ENCODE measurements at places on chromosomes 12 and 14.
A peak's percentile ranks its signal among the peaks of the same experiment; 100 is the strongest.

- DNase-seq, result no peak
Observed at GRCh38 chr14:23567186-23568020, at the start of gene AP1G2. Gene AP1G2, minus strand, starts transcription at chr14:23567791. Its CDS starts 477 bp downstream, at chr14:23567314.

GRCh38 chr12:109892748-109893147 is 7.3 kb upstream of the TCHP start:
- no peak for DNase-seq

GRCh38 chr12:28459481-28459880 is 269.2 kb downstream of the CCDC91 start:
- no peak for DNase-seq

DNA sequence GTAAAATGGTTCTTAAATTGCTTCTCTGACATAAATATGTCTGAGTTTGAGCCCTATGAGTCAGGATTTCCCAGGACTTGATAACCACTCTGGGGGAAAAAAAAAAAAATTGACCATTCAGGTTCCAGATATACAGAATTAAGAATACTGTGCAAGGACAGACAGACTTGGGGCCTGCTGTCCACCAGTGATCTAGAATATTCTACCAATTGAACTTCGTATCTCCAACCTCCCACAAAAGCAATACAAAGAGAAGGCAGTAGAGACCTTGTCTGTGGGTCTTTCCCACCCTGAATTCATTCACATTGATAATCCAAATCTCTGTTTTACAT is 4.1 kb downstream of the SINHCAF start:
- peak; percentile 51 for DNase-seq

- no peak for DNase-seq
Observed at GRCh38 chr14:103943673-103944072, 1.3 kb upstream of the RD3L start.

GRCh38 chr12:131103669-131104462 is 150.2 kb downstream of the ADGRD1 start:
- DNase-seq, result no peak

DNA sequence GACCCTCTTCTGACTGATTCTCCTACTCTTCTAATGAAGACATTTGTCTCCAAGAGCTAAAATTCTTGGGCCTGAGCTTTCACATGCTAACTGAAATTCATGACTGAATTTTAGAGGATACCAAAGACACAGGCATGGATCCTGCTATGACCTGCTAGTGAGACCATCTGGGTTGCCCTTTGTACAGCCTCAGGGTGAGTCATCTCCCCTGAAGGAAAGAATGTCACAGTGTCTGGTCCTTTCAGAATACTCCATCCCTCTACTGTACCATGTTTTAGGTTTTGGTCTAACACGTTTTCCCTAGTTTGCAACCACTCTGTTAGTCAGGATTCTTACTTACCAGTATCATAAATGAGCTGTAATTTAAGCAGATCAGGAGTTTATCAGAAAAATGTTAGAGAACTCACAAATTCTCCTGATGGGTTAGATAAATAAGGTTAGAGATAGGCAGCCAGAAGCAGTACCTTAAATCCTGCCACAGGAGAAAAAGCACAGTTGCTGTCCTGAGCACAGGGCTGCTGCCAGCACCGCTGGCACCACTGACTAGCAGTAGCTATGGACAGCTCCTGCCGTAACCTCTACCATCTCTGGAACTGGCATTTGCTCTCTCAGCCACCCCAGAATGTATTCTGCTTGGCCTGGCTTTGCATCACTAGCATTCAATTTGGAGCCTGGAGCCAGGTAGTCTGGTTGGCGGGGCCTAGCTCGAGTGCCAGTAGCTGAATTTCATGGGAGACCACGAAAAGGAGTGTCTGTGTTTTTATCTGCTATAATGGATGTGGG is 127.6 kb downstream of the ANO6 start:
- peak; percentile 39 for DNase-seq

DNA sequence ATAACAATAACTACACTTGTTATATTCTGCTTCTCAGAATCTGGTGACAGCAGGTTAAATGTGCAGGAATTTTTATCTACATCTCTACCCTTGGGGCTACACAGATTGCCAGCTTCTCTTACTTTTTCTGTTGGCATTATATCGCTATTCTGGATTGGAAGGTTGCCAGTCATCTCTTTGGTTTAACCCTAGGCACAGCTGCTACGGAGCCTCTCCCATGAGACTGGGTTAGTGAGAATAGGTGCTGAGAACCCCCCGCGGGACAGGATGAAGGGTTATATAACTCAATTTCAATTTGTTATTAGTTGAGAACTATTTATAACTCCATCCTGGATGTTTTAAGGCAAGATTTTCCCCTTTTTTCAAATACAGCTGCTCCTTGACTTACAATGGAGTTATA is 73.1 kb downstream of the ACADS start:
- no peak for DNase-seq

DNA sequence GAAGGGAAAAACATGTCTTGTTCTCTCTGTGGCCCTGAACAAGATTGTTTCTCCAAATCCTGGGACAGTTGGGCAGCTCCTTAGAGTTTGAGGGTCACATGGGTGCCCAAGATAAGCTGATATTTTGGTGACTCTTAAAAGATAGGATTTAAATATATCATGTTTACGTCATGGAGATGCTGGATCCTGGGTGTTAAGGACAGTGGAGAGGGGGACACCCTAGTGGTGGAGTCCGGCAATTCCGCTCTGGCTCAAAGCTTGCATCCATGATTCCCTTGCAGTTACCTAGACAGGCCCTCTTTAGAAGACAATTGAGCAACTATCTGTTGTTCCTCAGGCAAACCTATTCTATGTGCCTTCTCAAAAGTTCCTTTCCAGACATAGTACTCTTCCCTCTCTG is 101.8 kb downstream of the CMKLR1 start:
- no peak for DNase-seq

- no peak for DNase-seq
Observed at GRCh38 chr12:39619316-39619659, 315 bp downstream of the ABCD2 start.

DNA sequence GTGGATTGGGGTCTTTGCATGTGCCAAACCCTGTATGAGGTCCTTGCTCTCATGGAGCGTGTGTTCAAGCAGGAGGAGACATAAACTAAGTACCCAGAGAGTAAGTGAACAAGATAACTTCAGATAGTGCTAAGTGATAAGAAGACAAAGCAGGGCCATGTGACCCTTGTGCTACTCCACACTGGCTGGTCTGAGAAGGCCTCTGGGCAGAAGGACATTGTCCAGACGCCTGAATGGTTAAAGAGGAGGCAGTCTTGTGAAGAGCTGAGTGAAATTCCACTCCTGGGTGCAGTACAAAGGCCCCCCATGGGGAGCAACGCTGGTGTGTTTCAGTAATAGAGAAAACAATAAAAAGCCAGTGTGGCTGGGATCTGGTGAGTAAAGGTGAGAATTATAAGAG is 93.3 kb upstream of the RIC8B start:
- DNase-seq, result no peak

- no peak for DNase-seq
Observed at GRCh38 chr14:68898248-68899032, 80.7 kb downstream of the ACTN1 start.

DNA sequence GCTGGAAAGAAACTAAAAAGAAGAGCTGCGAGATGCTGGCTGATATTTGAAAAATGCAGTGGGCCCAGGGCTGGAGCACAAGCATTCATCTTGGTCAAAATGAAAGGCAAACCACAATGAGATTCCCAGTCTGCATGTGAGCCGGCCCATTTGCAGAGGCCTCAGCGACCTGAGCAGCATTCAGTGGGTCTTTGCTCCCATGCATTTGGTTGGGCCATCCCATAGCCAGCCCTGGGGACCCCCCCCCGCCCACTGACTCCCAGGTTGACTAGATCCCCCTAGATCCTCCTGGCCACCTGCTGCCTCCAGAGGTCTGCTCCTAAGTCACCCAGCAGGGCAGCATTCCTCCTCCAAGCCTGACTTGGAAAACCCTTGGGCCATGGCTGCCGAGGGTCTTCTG is 59.8 kb downstream of the PRMT8 start:
- DNase-seq, result no peak

GRCh38 chr12:57235017-57235727 is 5.7 kb downstream of the SHMT2 start:
- no peak for DNase-seq

DNA sequence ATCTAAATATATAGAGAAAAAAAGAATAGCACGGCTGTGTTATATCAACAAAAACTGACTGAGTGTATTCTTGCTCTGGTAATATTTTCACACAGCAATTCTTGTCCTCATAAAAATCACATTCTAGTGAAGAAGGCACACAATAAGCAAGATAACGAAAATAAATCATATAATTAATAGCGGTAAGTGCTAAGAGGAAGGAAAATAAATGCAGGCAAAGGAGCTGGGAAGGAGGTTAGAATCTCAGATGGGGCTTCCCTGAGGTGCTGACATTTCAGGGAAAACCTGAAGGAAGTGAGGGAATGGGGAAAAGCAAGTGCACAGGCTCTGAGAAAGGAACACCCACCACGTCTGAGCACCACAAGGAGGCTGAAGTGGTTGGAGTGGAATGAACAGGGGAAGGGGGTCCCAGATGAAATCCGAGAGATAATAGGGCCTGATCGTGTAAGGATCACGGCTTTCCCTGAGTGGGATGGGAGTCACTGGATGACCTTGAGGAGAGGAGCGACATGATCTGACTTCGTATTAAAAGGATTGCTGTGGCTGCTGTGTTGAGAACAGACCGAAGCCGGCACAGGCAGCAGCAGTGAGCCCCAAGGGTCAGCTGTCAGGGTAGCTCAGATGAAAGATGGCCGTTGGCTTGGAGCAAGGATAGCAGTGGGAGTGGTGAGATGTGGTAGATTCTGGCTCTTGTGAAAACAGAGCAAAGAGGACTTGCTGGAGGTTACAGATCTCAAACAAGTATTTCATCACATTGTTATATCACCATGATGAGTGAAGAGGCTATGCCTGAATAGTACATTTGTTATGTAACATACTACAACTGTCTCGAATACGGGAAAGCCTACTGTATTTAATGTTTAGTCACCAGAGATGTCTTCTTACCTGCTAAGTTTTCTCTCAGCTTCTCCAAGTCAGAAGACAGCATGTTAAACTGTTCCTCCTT is 67.1 kb upstream of the VPS33A start:
- no peak for DNase-seq

GRCh38 chr14:95182379-95182778 is 25.1 kb upstream of the DICER1 start:
- no peak for DNase-seq

GRCh38 chr12:4177262-4177661 is 96.3 kb upstream of the CCND2 start:
- DNase-seq, result no peak

- no peak for DNase-seq
Observed at GRCh38 chr12:12715128-12715458, 2.1 kb upstream of the CDKN1B start.

DNA sequence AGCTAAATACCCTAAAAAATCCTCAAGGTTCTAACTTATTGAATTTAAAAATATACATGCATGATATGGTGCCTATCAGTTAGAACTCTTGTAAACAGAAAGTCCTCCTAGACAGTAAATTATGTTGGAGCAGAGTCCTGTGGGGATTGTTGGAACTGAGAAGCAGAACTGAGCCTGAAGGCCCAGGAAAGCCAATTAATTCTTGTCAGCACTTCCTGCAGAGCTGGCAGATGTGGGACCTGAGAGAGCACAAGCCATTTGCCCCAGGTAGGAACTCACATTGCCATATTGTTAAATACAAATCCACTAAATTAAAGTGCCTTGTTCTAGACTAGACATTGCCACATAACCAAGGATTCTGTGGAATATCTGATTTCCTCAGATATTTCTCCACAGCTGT is 117.1 kb downstream of the RTN1 start:
- no peak for DNase-seq
